Fibroblast of skin of scalp (primary cell): ENCODE measurements at places on chromosomes 12 and 14.

- peak; percentile 58 for DNase-seq
Measured at GRCh38 chr12:16359512-16360491, 12.4 kb downstream of the MGST1 start.

- no peak for DNase-seq
Measured at GRCh38 chr14:86243158-86243557, 713.2 kb downstream of the FLRT2 start.

GRCh38 chr12:25438638-25439037 is 114.4 kb downstream of the LMNTD1 start:
- peak; percentile 66 for DNase-seq

GRCh38 chr14:23091294-23092225 is 3.4 kb downstream of the ACIN1 start:
- no peak for DNase-seq

GRCh38 chr12:116697716-116698115 is 40.2 kb downstream of the SPRING1 start:
- DNase-seq = no peak

DNA sequence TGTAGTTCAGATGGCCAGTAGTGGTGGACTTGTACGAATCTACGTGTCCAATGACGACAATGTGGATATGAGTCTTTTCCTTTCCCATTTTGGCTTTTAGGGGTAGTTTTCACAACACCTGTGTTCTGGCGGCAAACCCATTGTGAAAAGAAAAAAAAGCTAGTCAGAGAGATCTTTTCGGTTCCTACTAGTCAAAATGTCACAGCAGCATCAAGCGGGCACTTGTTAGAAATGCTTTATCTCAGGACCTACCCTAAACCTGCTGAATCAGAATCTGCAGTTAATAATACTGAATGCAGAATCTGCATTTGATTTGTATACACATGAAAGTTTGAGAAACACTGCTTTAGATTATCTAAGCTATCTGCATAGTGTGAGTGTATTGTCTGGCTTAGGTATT is 18.3 kb downstream of the AEBP2 start:
- DNase-seq = no peak

- DNase-seq = peak; percentile 19
Measured at GRCh38 chr12:106760184-106760531, 14.3 kb upstream of the RIC8B start.

DNA sequence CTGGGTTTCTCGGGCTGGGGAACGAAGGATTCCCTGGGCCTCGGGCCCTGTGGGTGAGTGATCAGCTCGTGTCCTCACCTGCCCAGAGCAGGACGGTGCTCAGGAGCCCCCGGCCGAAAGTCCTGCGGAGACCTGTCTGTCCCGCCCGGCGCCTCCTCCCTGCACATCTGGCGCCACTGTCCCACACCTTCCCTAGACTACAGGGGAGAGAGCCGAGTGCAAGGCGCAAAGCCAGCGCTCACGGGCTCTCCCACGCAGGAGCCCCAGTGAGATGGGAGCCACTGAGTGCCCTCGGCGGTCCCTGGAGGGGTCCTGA is 13.1 kb upstream of the TEX22 start:
- DNase-seq = no peak

DNA sequence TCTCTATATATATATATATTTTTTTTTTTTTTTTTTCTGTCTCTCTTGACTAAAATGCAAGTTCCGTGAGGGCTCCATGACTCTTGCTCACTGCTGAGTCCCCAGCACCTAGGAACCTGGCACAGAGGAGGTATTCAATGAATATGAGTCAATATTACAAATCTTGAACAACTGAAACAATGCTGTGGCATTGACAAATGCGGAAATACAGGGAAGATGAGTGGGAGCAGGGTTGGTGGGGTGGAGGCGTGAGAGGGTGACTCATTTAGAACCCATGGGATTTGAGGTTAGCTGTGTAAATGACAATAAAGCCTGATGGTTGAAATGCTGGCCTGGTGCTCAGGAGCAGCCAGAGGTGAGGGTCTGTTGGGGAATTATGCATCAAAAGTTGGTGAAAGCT is 121.7 kb upstream of the FUT8 start:
- peak; percentile 93 for DNase-seq

DNA sequence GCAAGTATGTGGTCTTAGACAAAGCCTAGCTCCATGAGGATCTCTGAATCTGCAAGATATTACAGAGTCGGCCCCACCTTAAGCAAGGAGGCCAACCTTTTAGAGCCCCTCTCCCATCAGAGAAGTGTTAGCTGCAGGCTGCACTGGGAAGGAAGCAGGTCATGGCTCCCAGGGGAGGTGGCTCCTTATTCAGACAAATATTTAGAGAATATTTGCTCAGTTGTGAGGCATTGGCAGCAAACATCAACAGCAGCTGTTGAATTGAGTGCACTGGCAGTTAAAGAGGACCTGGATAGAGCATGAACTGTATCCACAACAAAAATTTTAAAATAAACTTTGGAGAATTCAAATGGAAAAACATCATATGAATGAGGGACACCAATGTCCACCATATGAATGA is 44.7 kb downstream of the FSCB start:
- DNase-seq = no peak

- DNase-seq = no peak
Measured at GRCh38 chr14:51073731-51074130, 21.2 kb downstream of the TRIM9 start.

GRCh38 chr12:22231078-22231477 is 103.4 kb downstream of the ST8SIA1 start:
- no peak for DNase-seq

GRCh38 chr12:75041472-75041871 is 168.2 kb downstream of the KCNC2 start:
- DNase-seq = no peak

GRCh38 chr12:979349-979748 is 11.7 kb upstream of the ERC1 start:
- DNase-seq = no peak

- DNase-seq = no peak
Measured at GRCh38 chr12:1814266-1814665, 6.1 kb upstream of the LRTM2 start.

DNA sequence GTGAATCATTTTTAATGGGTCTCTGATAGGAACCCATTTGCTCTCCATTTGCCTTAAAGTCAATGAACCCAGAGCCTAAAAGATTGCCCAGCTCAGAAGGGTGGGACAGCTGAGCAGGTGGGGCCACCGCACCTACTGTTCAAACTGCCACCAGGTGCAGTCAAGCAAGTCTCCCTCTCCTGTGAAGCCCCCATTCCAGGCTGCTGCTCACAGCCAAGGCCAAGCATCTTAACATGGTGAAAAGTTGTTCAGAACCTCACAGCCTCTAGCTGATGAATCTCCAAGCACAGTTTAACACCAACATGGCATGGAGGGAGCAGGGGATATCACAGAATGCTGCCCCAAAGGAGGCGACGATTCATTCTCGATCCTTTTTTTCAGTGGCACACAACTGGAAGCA is 29.5 kb downstream of the ANO2 start:
- no peak for DNase-seq

- DNase-seq = no peak
Measured at GRCh38 chr12:52081263-52081733, 1.8 kb downstream of the SMIM41 start.

DNA sequence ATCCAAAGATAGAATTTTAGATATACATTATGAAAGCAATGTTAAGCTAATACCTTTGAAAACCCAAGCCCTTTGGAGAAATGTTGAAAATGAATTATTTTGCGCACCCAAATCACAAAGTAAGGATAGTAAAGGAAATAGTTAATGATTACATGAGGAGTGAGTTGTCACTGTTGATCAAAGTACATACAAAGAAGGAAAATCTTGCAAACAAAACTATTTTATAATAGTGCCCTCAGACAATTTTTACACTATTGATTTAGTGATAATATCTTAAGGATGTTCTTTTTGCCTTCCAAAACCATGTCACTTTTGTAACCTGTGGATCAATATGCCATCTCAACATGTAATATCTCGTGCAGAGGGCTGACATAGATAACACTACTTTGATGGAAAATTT is 146.8 kb downstream of the DUSP6 start:
- no peak for DNase-seq

- DNase-seq = no peak
Measured at GRCh38 chr12:116427200-116427930, 131.8 kb upstream of the MAP1LC3B2 start.

DNA sequence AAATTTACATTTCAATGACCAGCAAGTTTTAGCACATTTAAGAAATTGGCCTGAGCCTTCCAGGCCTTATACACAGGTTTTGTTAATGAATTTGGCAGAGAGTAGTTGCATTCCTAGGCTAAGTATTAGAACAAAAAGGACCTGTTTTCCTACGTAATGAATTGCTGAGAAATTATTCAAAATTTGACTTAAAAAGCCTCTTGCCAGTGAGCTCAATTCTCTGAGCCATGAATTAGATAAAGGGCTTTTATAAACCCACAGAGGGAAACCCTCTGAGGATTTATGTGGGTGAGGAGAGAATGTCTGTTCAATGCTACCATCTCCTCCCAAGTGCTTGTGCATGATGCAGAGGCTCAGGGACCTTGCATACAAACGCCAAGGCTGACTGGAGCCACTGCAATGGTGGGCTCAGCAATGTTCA is 94.5 kb upstream of the PELI2 start:
- no peak for DNase-seq

GRCh38 chr14:100874411-100875091 is 29.0 kb downstream of the RTL1 start:
- DNase-seq = no peak

GRCh38 chr14:94390372-94391086 is 2.1 kb upstream of the SERPINA1 start:
- DNase-seq = peak; percentile 20

- peak; percentile 55 for DNase-seq
Measured at GRCh38 chr14:104749111-104749649, 3.8 kb upstream of the SIVA1 start.

DNA sequence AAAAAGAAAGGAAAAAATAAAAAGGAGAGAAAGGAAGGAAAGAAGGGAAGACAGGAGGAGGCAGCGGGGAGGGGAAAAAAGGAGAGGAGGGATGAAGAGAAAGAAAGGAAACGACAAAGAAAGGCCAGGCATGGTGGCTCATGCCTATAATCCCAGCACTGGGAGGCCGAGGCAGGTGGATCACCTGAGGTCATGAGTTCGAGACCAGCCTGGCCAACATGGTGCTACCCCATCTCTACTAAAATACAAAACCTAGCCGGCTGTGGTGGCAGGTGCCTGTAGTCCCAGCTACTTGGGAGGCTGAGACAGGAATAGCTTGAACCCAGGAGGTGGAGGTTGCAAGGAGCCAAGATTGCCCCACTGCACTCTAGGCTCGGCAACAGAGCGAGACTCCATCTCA is 18.4 kb downstream of the ATXN2 start:
- no peak for DNase-seq

- peak; percentile 30 for DNase-seq
Measured at GRCh38 chr14:65958664-65959562, 527.3 kb upstream of the CCDC196 start.

DNA sequence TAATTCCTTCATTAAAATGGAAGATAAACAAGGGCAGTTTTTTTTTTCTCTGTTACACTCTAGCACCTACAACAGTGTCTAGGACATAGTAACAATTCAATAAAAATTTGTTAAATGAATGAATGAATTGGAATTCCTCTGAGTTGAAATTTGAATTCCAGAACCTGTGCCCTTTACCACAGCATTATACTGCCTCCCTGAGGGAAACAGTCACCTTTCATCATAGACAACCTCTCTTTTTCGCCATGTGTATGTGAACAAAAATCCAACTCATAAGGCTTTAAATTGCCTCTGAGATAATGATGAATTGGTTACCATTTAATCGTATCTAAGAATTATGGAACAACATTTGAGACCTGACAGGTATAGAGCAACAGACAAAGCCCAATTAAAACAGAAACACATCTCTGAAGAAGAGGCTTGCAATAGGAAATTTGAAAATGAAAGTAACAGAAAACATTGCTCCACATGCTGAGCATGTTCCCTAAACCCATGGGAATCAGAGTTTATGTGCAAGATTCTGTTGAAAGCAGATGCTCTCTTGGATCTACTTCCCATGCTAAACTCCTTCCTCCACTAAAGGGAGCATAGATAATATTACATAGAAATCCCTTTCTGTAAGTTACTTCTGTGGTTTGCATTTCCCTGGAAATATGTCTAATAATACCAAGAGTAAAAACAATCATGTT is 657.8 kb downstream of the GALC start:
- peak; percentile 31 for DNase-seq
